CD4-positive, alpha-beta T cell (primary cell): ENCODE measurements at places on chromosomes 2 and 18. TPM values are rescaled to one million over a fixed set of nuclear protein-coding genes. Genes with fewer than 3 reads are reported as not detected.

DNA sequence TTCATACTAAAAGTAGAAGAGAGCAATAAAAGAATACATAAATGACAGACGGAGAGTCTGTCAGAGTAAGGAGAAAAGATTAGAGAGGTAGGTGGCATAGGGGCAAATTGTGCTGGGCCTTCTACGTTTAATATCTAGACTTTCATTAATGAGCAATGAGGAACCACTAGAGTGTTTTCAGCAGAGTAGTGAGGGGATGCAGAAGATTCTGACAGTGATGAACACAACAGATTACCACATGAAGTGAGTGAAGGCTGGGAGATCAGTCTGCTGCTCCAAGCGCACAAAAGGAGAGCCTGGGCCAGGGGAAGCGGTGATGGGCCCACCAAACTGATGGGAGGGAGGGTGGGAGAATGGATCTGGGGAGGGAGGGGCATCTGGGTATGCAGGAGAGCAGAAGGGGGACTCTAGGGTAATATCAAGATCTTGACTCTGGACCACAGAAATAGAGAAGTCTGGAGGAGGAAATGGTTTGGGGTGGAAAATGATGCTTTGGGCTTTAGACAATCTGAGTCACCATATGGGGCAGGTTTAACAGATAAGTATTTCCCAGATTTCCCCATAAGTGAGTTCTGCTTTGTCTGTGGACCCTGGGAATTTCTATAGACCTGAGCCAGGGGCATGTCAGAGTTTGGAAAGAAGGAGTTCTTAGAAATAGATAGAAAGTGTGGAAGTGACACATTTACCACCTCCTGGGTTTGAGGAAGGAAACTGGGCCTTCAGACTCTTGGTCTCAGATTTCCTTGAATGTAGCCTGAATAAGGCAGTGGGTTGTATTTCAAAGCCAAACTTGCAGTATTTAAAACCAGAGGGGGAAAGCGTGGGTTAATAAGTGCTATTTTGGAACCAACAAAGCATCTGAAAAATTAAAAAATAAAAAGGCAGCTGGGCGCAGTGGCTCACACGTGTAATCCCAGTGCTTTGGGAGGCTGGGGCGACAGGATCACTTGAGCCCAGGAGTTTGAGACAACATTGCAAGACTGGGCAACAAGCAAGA is 15.0 kb upstream of the IL1A start:
- DNase-seq: no peak

DNA sequence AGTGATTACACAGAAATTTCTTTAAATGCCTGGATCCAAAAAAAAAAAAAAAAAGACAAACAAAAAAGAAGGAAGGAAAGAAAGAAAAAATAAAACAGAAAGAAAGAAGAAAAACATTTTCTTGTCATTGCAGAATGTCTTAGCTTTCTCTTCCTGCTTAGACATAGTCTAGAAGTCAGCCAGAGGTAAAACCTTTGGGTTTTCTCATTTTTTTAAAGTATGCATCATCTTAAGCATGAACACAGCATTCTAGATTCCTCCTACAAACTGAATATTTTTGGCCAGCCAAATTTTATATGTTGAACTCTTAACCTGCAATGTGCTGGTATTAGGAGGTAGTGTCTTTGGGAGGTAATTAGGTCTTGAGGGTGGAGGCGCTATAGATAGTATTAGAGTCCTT is 243.9 kb downstream of the TRIB2 start:
- no peak for DNase-seq

GRCh38 chr2:239311132-239312040 is 89.4 kb downstream of the HDAC4 start:
- DNase-seq: peak; percentile 0

DNA sequence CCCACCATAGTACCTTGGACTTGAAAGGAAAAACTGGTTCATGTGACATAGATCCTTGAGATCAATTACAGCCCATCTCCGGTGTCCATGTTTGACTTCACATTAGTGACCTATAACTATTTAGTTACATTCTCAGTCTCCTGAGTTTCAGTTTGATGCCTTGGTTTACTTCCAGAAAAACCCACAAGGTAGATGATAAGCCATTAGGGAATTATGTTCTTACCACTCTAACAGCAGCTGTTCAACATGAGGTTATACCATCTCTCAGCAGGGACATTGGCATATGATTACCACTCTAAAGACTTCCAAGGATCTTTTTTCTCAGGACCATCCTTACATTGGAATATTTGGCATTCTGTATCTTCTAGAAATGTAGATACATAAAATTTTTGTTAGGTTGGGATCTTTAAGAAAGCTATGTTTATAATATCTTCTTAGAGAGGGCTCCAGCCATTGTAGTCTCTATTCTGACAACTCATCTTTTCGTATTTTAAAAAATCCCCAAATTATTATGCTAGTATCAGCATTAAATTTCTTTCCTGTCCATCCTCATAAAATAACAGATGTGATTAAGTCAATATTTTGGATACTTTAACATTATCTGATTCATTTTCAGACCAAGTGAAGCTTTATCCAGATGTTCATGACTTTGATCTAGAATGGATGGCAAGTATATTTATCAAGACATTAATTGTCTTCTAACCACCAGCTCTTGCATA is 258.9 kb downstream of the RDH14 start:
- no peak for DNase-seq

DNA sequence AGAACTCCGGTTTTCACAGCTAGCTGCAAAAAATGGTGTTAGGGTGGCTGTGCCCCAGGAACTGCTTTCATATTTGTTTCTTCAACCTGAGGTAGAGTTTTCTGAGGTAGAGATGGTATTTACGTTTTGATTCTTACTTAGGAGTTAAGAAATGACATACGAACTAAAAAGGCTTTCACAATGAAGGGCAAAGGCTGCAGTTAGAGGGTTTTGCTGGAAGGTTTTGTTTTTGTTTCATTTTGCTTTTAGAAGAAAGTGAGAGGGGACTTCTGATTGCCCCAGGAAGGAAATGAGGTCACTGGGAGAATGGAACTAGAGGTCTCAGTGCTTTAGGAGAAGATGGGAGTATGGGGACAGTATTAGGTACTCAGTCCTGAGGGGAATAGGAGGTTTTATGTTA is 15.5 kb downstream of the CDCA7 start:
- no peak for DNase-seq

GRCh38 chr2:35932276-35932963 is 423.2 kb upstream of the CRIM1 start:
- no peak for DNase-seq

GRCh38 chr2:160490733-160491685 is 2.6 kb downstream of the RBMS1 start:
- DNase-seq: no peak

GRCh38 chr2:239589270-239589825 is 188.5 kb upstream of the HDAC4 start:
- DNase-seq: no peak

GRCh38 chr2:63048367-63049171 is 2.1 kb upstream of the OTX1 start:
- DNase-seq: no peak

- no peak for DNase-seq
Measured at GRCh38 chr2:235908826-235909225, 259.4 kb downstream of the GBX2 start.

- no peak for DNase-seq
Measured at GRCh38 chr2:118449401-118449800, 361.1 kb downstream of the INSIG2 start.

- no peak for DNase-seq
Measured at GRCh38 chr18:26252411-26252810, 26.2 kb downstream of the TAF4B start.

GRCh38 chr2:66031236-66031635 is 403.7 kb upstream of the MEIS1 start:
- no peak for DNase-seq

DNA sequence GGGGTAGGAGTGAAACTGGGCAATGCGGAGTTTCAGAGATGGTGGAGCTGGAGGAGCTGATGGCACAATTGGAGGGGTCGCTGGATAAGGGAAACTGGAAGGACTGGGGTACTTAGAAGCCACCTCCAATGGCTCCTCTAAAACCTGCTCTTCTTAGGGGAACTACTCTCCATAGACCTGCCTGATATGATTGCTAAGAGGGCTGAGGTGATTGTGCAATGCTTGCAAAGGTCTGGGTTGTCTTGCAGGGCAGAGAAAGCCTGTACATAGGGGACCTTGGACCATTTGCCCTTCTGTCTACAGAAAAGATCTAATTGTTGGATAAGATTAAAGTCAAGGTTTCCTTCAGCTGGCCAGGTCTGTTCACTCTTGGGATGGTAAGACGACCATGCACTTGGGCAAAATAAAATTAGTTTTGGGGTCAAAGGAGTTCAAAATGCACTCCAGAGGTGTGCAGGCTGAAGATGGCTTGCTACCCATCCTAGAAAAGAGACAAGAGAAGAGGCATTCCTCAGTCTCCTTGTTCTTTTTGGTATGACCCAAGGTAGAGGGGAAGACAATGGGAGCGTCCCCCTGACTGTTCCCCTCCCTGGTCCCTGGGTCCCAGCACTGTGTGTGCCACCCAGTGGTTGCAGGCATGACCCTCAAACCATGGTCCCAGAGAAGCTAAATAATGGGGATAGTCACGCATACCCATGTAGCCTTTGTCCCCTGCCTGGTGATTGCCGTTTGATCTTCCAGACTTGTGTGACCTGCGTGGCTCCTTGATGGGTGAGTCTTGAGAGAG is 41.1 kb downstream of the STK17B start:
- DNase-seq: no peak

GRCh38 chr18:48925491-48925780 is 25.3 kb downstream of the SMAD7 start:
- DNase-seq: no peak

GRCh38 chr2:26770986-26771586 is 7.0 kb downstream of the SLC35F6 start:
- no peak for DNase-seq

DNA sequence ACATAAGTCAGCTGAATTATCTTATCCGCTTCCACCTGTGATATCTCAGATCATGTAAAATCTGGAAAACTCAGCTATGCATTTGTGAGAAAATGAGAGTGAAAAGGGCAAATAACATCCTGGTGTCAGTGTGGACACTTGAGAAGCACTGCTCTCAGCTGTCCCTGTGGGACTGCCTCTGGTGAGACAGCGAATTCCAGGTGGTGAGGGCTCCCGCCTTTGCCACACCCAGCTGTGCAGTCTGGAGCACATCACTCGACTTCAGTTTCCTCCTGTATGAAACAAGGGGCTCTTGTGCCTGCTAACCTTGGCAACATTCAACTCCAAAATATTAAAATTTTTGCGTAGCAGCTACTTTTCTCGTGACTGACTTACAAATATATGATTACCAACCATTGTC is 194.9 kb upstream of the BOD1L2 start:
- no peak for DNase-seq

DNA sequence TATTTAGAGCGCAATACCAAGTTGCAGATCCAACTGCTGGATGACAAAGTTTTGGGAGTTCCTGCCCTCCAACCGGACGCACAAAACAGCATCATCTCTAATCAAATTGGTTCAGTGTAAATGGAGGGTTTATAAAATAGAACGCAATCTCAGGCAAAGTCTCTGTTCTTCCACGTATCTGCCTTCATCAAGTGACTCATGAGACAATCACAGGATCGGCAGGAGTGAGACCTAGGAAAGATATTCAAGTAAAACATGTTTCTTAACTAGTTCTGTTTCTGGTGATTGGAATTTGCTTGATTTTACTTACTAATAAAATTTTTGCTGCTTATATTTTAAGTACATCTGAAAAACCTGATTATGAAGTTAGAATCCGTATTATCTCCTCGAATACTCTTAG is 7.6 kb downstream of the FZD5 start:
- DNase-seq: no peak

- DNase-seq: no peak
Measured at GRCh38 chr18:63141778-63142176, 177.8 kb downstream of the BCL2 start.

GRCh38 chr2:30105556-30105955 is 41.3 kb upstream of the YPEL5 start:
- DNase-seq: no peak

DNA sequence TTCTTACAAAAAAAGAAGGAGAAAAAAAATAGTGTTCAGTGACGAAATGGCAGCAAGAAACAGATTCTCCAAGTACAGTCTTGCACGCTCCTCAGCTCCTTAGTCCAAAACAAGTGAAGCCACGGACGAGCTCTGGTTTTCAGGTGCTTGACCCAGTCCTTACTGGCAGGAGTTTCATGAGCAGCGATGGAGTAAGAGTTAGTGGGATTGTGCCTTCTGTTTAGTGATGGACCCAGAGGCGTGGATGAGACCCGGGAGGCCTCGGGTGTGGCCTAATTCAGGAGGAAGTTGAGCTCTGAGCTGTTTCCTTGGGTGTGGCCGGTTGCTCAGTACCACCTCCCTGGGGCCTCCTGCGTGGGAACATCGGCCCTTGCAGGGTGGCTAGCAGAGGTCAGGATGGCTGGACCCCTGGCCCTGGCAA is 52.0 kb downstream of the KIF5C start:
- DNase-seq: peak; percentile 54

DNA sequence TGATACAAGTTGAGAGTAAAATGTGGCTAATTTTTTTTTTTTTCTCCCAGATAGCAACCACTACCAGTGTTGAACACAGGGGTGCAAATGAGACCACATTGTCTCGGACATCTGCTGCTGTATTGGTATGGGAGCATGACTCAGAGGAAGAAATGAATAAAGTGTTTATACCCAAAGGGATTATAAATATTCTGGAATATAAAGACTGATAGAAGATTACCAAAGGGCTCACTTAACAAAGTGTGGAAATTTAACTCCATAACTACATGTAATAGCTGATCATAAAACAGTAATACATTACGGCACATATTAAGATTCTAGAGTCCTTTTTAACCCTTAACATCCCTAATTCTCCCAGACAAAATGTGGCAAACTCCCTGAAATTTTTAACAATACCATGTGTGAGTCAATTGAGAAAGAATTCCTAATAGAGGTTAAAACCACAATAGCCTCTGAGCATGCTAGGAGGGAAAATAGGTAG is 1023.0 kb upstream of the ACVR2A start:
- DNase-seq: no peak

- no peak for DNase-seq
Measured at GRCh38 chr18:28820353-28820752, 643.4 kb upstream of the CDH2 start.

- DNase-seq: no peak
Measured at GRCh38 chr2:3627500-3628100, 30.4 kb upstream of the ALLC start.

GRCh38 chr18:58546552-58546951 is 82.3 kb downstream of the ALPK2 start:
- no peak for DNase-seq

CFC1 gene
- total RNA-seq: not detected

FAM124B gene
- total RNA-seq: 1.3 TPM

FAP gene
- not detected for total RNA-seq

ATP8B1 gene
- total RNA-seq: not detected

KLHL30 gene
- total RNA-seq: not detected

SCTR gene
- not detected for total RNA-seq

CDK15 gene
- total RNA-seq: not detected

TEX51 gene
- not detected for total RNA-seq

SPP2 gene
- total RNA-seq: not detected

MITD1 gene
- total RNA-seq: 14.6 TPM

TNS1 gene
- 0.25 TPM for total RNA-seq

SULT1C2 gene
- total RNA-seq: not detected
